Heart right ventricle (tissue), 16 donors: ENCODE measurements at places on chromosomes 2 and 18. TPM values are rescaled to one million over a fixed set of nuclear protein-coding genes. Genes with fewer than 3 reads are reported as not detected.
A peak's percentile ranks its signal among the peaks of the same experiment; 100 is the strongest.

GRCh38 chr18:61216051-61216450 is 117.2 kb upstream of the CDH20 start:
- DNase-seq: no peak

DNA sequence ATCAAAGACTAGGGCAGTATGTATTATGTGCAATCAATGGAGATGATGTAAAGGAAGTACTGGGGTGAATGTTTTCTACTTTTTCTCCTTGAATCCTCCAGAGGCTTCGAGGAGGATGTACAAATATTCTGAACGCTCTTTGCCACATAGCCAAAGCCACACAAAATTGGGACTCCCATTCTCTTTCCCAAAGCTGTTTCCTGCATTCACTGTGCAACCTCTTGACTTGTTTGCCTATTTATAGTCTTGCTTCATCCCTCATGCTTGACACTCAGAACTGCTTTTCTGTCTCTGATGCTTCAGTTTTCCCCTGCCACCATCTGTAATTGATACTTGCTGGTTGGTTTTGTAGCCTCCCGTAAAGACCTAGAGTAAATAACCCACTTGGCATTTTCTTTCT is 208.2 kb upstream of the RBMS1 start:
- DNase-seq: no peak

- no peak for DNase-seq
Measured at GRCh38 chr2:63500398-63500797, 87.9 kb downstream of the WDPCP start.

DNA sequence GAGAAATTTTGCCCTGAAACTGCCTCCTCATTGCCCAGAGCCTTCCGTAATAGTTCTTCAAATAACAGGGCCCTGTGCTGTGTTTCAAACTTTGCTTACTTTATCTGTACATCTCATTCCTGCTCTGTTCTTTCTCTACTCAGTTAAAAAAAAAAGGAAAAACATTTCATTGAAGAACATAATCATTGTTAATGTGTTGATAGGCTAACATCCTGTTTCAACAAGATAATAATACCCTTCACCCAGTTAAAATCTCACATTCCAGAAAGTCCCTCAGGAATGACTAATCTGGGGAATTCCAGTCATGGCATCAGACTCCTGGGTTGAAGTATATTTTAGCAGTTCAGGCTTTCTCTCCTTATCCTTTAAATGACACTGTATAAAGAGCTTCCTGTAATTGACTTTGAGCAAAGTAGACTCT is 45.6 kb upstream of the ITGAV start:
- no peak for DNase-seq

GRCh38 chr18:66560094-66560493 is 43.8 kb downstream of the CDH19 start:
- DNase-seq: no peak

- DNase-seq: no peak
Measured at GRCh38 chr2:11625671-11626070, 44.3 kb downstream of the NTSR2 start.

DNA sequence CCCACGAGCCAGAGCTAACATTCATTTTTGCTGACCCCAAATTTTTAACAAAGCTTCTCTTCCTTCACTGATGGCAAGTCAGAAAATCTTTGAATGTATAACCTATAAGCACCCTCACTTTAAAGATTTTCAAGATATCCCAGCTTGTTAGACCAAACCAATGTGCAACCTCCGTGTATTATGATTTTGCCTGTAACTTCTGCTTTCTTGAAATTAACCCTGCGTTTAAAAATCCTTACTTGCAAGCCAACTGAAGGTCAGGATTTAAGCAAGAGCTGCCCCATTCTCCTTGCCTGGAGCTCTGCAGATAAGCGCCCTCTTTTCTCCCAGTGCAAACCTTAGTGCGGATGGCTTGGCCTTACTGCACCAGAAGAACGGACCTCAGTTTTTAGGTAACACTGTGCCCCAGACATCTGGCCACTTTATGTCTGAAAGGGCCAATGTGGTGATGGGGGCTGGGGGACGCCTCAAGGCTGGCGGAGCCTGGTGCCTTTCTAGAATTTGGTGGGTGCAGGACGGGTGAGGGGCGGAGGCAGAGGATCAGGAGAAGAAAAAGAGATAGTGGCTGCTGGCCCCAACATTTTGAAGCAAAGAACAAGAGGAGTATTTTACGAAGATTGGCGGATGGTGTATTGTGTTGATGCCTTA is 805 bp upstream of the TNFRSF11A start:
- DNase-seq: no peak

GRCh38 chr2:197285361-197285760 is 25.2 kb downstream of the ANKRD44 start:
- DNase-seq: no peak

- DNase-seq: no peak
Measured at GRCh38 chr18:62285281-62285680, 39.8 kb upstream of the TNFRSF11A start.

DNA sequence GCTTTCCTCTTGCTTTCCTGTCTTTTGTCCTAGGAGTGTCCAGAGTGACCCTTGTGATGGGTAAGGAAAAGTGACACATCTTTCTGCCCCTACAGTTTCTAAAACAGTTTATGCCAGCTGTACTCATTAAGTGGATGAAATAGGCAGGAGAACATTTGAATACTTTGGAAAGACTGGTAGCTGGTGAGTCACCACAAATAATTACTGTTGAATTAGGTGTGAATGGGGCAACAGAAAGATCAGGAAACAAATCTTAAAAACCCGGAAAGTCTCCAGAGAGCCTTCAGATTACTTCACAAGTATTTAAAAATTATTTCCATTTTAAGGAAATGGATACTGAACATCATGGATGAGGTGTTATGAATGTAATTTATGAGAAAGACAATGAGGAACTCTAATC is 278.5 kb downstream of the CLIP4 start:
- no peak for DNase-seq

DNA sequence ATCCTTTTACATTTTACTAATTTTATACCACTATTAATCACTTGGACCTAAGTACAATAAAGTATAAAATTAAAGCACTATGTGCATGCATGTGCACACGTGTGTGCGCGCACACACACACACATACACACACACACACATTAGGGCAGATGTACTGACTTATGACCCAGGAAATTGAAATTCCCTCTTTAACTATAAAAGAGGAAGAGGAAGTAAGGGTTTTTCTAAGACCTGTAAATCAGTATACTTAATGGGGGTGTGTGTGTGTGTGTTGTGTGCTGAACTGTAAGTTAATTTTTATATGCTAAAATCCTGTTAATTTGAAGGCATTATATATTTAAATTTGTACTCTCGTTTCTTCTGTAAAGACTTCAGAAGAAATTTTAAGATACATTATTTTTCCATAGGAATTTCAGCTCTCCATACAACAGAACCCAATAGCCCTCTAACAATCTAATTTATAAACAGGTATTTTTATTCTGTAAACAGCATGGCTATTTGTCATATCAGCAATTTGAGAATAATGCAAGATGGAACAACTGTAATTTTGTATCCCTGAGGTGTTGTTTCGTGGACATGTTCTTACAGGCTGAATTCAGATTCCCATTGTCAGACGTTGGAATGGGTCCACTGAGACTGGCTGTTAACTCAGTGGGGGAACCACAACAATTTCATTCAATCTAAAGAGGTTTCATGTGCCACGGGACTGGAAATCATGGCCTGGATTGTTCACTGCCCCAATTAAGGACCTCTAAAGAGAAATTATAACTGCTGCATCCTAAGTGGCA is 90.9 kb downstream of the PLA2R1 start:
- DNase-seq: no peak

DNA sequence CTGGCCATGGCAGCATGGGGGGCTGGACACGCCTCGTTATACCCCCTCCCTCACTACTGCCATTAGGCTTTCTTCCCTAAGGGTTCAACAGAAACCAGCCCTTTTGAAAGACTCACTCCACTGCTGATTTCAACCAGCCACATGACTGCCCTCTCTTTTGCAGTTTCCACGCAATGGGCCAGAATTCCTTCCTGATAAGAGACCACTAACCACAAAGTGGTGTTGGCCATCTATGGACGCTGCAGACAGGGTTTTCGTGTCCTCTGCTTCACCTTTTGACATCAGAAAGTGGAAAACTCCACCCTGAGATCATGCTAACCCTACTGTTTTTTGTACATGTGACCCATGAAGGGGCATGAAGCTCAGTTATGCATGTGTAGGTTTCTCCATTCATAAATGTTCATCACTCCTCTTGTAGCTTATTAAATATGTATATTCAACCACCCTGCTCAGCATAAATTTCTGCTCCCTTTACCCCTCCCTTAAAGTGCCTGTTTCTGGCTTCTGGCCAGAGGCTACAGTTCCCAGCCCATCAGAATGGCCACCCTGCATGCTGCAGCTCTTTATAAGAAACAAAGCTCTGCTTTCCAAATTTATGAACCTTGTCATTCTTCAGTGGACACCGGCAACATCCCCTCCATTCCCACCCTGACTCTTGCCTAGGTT is 106.6 kb upstream of the MSH6 start:
- DNase-seq: no peak

GRCh38 chr18:23816740-23817139 is 127.5 kb downstream of the LAMA3 start:
- DNase-seq: no peak

DNA sequence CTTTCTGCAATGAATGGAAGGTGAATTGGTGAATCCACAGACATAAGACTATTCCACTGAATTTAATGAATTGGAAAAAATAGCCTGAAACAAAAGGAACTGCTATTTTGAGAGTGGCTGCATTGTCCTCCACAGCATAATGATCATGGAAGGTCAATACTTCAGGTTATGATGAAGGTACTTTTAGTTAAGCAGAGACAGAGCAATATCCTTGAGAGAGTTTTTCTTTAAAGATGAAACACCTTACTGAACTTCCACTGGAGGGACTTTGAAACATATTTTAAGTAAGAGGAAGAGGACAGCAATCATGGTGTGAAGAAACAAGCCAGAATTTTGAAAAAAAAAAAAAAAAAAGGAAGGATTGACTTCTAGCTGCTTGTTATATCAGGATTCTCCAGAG is 68.8 kb upstream of the DPP10 start:
- DNase-seq: no peak

DNA sequence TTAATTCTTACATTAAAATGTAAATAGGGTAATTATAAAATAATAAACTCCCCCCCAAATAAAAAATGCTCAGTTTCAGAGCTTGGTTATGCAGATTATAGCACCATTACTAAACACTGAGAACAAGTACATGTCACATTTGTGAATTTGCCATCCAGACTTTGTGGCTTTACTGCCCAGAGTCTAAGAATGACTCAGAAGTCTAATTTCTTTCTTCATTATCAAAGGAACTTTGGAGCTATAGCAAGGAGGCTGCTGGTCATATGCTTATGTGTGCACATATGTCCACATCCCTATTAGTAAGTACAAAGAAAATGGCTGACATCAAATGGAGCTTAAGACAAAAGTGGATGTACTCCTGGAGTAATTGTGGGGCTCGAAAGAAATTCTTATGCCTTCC is 248.5 kb upstream of the SESTD1 start:
- no peak for DNase-seq

DNA sequence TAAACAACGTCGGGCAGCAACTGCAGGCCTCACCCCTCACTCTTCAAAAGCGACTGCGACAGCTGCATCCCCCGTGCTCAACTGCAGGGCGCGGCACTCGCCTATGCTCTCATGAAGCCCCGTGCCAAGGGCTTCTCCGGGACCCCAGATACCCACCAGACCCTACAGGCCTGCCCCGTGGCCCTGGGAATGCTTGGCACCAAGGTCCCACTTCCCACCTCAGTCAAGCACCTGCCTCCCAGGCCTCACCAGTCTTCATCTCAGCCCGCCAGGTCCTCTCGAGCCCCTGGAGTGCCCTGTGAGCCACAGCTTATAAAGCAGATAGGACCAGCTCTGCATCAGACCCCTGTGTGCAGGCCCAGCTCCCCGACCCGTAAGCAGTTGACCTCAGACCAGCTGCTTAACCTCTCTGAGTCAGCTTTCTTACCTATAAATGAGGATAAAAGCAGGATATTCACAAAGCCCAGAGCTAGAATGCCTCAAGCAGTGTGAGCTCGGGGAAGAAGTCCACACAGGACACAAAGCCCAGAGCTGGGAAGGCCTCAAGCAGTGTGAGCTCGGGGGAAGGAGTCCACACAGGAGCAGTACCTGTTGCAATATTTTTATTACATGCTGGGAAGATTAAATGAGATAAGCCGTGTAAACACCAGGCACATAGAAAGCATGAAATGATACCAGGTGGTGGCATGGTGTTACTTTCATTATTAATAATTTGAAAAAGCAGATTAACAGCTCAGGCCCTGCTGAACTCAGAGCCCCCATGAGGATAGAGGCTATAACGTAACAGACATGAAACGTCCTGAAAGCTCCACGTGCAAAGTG is 96.9 kb downstream of the HDAC4 start:
- no peak for DNase-seq

- DNase-seq: no peak
Measured at GRCh38 chr2:215660687-215661086, 224.8 kb upstream of the FN1 start.

GRCh38 chr18:79506191-79507075 is 110.7 kb downstream of the NFATC1 start:
- peak; percentile 59 for DNase-seq

DNA sequence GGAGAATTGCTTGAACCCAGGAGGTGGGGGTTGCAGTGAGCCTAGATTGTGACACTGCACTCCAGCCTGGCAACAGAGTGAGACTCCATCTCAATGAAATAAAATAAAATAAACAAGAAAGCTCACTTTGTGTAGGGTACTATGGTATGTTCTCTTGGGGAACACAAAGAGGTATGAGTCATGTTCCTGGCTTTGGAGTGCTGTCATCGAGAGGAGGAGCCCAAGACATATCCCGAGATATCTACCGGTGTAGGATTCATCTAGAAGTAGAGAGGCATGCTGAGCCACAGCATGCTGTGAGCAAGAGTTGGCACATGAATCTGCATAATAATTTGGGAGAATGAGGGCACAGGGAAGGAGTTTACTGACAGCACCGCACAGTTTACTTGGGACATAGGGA is 244.9 kb upstream of the EPHA4 start:
- DNase-seq: no peak

- DNase-seq: no peak
Measured at GRCh38 chr18:10099539-10100140, 185.8 kb downstream of the VAPA start.

DNA sequence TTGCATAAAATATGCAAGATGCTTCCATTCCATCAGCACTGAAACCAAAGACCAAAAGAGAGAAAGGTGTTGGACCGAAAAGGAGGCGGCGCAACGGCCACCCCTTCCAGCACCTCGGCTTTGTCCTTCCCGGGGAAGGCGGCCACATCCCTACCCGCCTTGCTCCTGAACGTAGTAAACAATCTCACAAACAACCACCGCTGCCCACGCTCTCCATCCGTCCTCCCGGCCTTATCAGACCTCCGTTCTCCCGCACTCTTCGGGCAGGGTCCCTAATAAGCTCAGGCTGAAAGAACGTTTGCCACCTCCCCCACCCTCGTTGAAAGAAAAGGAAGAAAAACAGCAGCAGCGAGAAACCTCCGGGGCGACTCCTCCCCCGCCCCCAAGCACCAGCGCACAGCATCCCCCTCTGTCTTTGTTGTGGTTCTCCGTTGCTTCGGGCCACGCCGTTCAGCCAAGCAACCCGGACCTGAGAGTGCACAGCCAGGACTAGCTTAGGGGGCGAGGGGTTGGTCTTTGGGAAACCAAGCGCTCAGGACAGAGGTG is 4.4 kb downstream of the EVX2 start:
- no peak for DNase-seq

- DNase-seq: no peak
Measured at GRCh38 chr18:37673671-37674070, 108.1 kb upstream of the CELF4 start.

- no peak for DNase-seq
Measured at GRCh38 chr2:52340171-52340570, 1308.2 kb upstream of the NRXN1 start.

MBD5 gene
- polyA plus RNA-seq: 3.4 TPM

ZNF892 gene
- polyA plus RNA-seq: 0.26 TPM

DNAH7 gene
- not detected for polyA plus RNA-seq

GPBAR1 gene
- polyA plus RNA-seq: 2.3 TPM

FAM161A gene
- polyA plus RNA-seq: 1.1 TPM
